ENCODE measurements at places on chromosomes 5 and 9. TPM values are rescaled to one million over a fixed set of nuclear protein-coding genes. Genes with fewer than 3 reads are reported as not detected.

Gene GBGT1
- total RNA-seq: 6.4 TPM

Gene N4BP3
- total RNA-seq: 6.1 TPM

Gene NPR2
- total RNA-seq: 24.9 TPM

Gene NRG2
- 2.4 TPM for total RNA-seq
